Stimulated activated CD8-positive, alpha-beta memory T cell treated with anti-CD3 and anti-CD28 coated beads, Interleukin-15, amount 100 ng/mL, for 4 hours (primary cell): ENCODE measurements at places on chromosomes 2 and 18.

DNA sequence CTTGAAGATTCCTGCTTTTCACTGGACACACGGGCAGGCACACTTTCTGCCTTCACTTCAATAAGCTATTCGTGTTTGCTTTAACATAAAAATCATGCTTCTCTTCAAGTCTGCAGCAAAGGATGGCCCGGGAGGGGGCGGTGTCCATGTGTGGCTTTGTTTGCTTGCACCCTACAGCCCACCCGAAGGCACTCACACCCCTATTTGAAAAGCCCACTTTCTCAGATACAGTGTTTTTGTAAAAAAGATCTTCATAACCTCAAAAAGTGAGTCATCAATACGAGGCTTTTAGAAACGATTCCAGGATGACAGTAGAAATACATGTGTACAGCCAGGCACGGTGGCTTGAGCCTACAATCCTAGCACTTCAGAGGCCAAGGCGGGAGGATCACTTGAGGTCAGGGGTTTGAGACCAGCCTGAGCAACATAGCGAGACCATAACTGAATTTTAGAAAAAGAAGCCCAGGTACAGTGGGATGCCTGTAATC lies 36.5 kb upstream of the HPCAL1 start:
- DNase-seq = no peak

- DNase-seq = no peak
Measured at GRCh38 chr2:162475661-162476060, 131.7 kb downstream of the GCA start.

GRCh38 chr2:69168144-69168813 lies 155.3 kb downstream of the ANTXR1 start:
- no peak for DNase-seq

GRCh38 chr18:35470435-35470834 lies 27.3 kb downstream of the INO80C start:
- no peak for DNase-seq

GRCh38 chr2:43853141-43854081 lies 14.6 kb downstream of the ABCG8 start:
- no peak for DNase-seq

DNA sequence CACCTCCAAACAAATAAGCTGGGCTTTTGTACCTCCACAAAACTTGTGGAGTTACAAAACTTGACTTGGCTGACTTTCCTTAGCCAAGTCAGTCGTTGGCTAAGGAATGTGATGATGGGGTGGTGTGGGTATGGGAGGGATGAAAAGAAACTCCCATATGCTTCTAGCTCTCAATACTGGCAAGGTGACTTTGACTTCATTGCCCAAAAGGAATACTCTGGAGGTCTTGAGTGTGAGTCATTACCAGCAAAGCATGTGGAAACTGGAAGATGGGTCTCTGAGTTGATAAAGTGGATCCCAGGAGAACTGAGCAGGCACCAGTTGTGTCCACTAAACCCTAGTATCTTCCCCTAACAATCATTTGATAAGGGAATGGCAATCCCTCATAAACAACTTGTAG lies 226.7 kb downstream of the GULP1 start:
- DNase-seq = no peak

GRCh38 chr2:48112911-48113680 lies 206.8 kb upstream of the FBXO11 start:
- no peak for DNase-seq

DNA sequence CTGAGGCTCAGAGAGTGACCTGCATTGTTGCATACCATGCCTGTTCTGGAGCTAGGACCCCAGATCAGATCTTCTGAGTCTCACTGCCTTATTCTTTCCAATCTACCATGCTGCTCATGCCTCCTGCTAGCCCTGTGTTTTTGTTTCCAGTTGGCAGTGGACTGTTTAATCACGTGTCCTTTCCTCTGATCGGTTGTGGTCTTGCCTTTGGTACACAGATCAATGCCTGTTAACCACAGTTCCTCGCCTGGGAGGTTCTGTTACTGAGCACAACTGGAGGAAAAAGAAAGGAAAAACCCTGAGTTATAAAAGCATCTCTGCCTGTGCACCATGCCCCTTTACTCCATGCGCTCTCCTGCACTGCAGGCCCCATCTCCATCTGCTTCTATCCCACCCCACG lies 329.1 kb downstream of the SETBP1 start:
- no peak for DNase-seq

DNA sequence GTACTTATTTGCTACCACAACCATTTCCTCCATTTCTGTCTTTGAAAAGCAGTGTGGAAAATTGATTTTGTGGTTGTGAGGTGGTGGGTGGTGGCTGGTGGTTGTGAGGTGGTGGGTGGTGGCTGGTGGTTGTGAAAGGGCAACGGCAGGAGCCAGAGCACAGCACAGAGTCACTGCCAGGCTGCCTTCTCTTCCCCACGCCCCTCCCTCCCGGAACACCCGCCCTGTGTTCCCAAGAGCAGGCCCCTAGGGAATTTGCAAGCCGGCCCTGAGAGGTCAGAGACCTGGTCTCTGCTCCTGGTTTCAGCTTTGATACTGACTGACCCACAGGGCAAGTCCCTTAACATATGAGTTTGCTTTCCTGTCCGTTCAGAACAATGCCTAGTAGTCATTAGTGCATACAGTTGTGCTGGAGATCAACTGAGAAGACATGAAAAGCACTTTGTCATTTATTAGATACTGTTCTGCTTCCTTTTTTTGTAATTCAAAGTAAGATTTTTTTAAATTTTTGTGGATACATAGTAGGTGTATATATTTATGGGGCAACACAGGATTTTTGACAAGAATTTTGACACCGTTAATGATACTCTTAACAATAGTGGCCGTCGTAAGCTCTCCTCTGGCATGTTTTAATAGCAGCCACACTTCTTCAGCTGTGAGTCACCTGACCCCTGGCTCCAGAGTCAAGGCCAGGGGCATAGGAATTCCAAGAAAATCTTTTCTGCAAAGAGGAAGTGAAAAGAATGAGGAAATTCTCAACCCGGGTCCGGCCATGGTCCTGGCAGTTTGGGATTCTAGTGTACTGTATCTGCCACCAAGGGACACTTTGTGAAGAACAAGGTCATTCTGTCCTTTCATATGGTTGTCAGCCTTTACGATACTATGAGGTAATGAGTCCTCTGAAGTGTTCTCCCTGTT lies 53.2 kb downstream of the ITGA6 start:
- DNase-seq = no peak

DNA sequence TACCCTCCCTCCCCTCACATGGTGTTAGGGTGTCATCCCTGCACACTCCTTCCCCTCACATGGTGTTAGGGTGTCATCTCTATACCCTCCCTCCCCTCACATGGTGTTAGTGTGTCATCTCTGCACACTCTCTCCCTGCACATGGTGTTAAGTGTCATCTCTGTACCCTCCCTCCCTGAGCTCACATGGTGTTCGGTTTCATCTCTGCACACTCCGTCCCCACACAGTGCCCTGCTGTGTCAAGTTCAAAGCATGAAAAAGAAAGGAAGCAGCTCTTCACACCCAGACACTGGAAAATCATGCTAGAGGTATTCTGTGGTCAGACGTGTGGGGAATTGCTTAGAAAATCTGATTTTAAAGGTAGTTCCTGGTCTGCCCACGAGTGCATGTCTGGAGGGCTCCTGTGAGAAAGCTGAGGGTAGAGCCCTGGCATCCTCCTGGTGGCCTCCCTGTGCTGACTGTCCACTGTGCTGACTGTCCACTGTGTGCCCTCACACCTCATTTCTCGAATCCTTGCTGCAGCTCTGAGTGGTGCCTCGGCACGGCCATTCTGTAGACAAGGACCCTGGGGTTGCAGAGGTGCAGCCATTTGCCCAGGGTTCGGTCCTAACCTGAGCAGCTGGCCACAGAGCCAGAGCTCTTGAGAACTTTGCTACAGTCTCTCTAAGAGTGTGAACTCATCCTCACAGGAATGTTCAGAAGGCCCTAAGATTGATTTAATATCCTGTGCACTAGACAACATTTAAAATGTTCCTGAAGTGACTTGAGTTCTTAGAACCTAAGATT lies 69.1 kb upstream of the NFATC1 start:
- no peak for DNase-seq

DNA sequence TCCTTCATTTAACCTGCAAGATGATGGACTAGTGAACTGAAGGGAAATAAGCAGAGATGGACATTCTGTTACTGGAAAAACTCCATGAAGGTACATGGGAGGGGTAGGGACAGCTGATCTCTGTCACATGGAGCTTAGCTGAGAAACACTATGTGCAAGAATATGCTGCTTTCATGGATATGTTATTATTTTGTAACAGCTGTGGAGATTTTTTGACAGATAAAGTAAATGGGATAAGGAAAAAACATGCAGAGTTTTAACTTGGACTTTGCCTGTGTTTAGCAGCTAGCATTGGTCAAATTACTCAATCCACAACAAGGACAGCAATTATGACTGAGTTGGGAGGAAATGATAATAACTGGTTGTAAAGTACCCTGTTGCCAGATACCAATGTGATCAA lies 28.7 kb upstream of the HNRNPA3 start:
- DNase-seq = no peak

GRCh38 chr2:9941196-9941995 lies 10.1 kb upstream of the GRHL1 start:
- DNase-seq = no peak

DNA sequence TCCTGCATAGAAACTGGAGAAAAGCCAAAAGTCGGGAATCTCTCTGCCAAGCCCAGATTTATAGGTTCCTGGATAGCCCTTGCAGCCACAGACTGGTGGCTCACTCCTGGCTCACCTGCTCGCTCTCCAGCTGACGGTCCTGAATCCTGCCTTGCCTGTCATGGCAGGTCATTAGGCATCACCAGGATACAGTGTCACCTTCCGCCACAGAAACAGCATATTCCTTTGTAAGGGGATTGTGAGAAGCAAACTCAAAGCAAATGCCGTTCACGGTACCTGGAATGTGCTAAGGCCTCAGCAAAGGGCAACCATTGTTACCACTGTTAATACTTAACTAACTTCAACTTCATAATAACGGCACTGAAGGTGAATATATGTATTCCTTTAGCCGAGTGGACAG lies 57.1 kb upstream of the GPR45 start:
- no peak for DNase-seq
